ENCODE measurements at places on chromosomes 11 and 22.

GRCh38 chr11:117583063-117583801 lies 213.8 kb downstream of the DSCAML1 start:
- DNase-seq, result no peak

GRCh38 chr11:74168838-74169237 lies 2.0 kb downstream of the C2CD3 start:
- no peak for DNase-seq

DNA sequence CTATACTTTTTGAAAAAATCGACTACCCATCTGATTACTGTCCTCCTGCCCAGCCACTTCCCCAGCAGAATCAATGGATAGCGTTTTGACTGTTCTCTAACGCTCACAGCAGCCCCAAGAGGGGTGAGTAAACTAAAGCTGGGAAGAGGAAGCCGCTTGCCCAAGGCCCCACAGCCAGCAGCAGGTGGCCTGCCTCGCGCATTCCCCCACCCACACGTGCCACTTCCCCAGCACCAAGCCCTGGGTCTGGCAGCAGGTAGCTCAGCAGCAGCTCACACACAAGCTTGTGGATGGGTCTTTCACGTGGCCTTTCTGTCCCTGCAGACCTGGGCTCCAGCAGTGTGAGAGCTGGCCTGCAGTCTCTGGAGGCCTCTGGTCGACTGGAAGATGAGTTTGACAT lies 34.3 kb downstream of the TOM1 start:
- DNase-seq, result no peak

DNA sequence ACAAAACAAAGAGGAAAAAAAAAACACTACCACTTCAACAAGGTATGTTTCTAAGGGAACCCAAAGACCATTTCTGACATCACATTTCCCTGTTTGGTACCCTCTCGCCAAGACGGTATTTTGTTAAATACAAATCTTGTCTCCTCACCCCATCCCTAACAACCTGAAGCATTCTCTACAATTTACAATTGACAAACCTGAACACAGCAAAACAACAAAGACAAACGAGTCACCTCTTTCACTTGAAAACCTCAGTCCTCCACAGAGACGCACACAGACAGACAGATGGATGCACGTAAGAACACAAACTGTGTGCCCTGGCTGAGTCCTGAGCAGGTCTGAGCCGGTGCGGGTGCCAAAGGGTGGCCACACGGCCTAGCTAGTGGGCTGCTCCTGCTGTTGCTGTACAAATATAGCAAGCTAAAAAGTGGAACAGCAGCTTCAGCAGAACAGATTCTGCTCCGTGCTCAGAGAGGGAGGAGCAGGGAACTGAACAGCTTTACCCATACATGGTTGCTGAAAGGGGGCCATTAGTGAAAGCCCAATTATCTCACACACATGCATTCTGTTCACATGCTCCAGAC lies 28.5 kb downstream of the CELF1 start:
- DNase-seq, result no peak

DNA sequence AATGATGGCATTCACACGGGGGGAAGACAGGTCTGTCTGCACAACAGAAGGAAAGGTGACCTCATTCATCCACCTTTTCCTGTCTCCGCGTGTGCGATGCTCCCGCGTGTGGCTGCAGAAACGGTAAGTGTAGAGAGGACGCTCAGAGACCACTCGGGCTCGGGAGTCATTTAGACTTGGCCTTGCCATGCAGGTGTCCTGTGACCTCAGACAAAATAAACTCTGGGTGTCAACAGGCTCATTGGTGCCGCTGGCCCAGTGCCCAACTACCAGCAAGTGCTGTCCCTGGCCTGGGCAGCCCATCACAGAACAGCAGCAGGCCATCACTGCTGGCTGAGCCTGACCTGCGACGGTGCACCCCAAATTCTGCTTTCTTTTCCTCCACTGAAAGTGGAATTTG lies 48.1 kb upstream of the ARFGAP3 start:
- DNase-seq, result no peak

GRCh38 chr11:118740892-118741291 lies 50.1 kb downstream of the DDX6 start:
- DNase-seq, result no peak

DNA sequence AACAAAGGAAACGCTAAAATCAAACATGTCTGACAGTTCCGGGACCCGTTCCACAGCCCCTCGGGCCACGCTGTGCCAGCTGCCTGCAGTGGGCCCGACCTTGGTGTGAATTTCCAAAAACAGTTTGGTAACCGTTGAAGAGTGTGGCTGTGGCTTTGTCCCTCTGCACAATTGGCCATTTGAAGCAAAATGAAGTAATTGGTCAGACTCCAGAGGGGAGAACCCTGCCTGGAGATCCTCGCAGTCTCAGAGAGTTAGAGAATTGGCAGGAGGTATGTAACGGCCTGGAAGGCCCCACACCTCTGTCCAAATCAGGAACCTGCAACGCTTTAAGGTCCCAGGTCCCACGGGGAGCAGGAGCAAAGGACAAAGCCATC lies 26.3 kb downstream of the TRMU start:
- no peak for DNase-seq

GRCh38 chr22:49942565-49943404 lies 17.8 kb upstream of the PIM3 start:
- no peak for DNase-seq

GRCh38 chr11:64534391-64534801 lies 56.6 kb upstream of the SLC22A12 start:
- no peak for DNase-seq

GRCh38 chr11:45663486-45664375 lies 1.7 kb downstream of the CHST1 start:
- DNase-seq, result no peak

GRCh38 chr11:77619576-77620198 lies 17.9 kb downstream of the CLNS1A start:
- no peak for DNase-seq

DNA sequence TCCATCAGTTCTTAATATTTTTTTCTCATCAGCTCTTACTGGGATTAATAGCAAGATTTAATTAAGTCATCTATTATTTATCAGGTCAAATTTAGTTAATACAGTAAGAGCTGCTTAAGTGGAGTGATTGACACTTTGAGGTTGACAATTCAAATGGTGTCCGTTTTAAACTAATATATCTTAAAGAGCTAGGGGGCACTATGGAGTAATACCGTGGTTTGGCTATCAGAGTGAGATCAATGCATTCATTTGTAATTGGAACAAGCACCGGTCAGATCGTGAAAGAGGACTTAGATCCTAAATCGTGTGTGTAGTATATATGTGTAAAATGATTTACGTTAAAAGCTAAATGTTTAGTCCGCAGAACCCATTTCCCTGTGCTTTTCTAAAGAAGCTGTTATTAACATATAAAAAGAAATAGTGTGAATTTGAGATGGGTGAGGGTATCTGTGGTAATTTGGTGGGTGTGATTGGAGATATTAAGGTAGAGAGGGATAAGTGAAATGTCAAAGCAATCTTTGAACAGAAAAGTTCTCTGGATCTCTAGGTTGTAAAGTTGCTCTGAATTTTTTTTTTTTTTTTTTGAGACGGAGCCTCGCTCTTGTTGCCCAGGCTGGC lies 2.3 kb downstream of the SIK2 start:
- no peak for DNase-seq

- no peak for DNase-seq
These were observed 12.3 kb upstream of the P2RY2 start for GRCh38 chr11:73205661-73206343.

GRCh38 chr22:24503843-24504338 lies 8.8 kb downstream of the UPB1 start:
- no peak for DNase-seq

- peak; percentile 58 for DNase-seq
These were observed 17.2 kb downstream of the POLR3H start for GRCh38 chr22:41526830-41527799.

DNA sequence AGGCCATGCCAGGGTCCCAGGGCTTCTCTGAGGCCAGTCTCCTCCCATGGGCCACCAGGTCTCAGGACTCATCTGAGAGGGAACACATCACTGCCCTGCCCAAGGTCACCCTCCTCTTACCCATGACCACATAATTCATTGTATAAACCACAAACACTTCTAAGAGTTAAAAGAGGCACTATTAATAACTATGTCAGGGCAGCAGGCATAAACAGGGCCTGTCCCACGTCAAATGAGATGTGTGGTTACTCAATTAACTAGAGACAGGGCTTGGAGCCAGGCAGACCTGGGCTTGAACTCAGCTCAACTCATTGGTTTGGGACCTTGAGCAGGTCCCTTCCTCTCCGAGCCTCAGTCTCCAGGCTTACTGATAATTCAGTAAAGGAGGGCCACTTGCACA lies 33.1 kb downstream of the ARAP1 start:
- DNase-seq, result no peak

DNA sequence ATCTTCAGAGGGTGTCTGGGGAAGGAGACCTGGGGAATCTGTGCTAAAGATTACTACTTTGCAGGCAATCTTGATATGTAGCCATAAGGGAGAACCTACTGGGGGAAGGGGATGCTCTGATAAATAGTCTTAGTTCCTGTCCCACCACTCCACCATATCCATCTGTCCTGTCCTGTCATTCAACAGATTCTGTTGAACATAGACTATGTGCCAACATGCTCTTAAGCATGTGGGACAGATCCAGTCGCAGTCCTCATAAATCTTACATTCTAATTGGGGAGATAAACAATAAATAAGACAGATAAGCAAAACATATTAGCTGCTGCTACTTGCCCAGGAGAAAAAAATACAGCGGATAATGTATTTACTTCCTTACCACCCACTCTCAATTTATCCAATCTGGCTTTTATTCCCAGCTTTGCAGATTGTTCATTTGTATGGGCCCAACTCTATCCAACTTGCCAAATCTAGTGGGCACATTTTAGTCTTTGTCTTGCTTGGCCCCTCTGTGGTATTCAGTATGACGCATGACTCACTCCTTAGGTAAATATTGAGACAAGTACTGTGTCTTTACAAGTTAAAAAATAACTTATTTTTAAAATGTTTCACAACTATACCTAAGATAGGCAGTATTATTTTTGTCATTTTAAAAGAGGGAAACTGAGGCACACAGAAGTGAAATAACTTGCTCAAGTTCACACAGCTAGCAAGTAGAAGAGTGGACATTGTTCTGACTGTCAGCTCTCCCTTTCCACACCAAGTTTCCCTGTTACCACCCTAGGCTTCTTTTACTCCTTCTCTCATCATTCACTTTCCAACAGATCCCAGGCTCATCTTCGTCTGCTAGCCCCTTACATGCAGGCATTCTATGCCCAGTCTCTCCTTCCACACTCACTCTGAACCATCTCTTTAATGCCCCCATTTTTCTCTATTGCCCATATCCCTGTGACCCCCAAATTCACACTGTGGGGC lies 133.6 kb upstream of the SESN3 start:
- DNase-seq, result no peak

GRCh38 chr11:70654016-70654415 lies 255.7 kb downstream of the CTTN start:
- DNase-seq, result no peak

DNA sequence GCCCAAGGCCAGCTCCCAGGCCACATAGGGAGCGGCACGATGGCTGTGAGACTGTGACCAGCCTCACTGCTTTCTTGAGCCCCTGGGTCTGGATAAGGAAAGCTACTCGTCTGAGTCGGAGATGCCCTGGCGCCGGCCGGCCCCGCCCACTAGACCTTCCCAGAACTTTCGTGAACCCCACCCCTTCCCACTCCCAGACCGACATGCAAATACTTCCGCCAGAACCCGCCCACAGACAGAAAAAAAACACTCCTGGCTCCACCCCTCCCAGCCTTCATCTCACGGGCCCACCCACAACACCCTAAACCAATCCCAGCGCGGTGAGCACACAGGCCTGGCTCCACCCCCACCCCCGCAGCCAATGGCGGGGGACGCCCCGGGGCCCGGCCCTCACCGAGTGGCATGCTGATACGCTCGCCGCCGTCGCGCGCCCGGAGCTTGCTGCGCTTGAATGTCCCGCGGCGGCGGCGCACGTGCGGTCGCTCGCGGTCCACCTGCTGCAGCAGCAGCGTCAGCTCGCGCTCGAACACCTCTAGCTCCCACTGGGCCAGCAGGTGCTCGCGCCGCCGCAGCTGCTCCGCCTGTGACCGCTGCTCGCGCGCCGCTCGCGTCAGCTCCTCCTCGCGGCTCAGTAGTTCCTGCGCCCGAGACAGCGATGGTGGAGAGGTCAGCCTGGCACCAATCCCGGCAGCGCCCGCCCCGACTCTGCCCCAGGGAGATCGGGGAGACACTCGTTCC lies 7.0 kb downstream of the MAP3K11 start:
- no peak for DNase-seq

DNA sequence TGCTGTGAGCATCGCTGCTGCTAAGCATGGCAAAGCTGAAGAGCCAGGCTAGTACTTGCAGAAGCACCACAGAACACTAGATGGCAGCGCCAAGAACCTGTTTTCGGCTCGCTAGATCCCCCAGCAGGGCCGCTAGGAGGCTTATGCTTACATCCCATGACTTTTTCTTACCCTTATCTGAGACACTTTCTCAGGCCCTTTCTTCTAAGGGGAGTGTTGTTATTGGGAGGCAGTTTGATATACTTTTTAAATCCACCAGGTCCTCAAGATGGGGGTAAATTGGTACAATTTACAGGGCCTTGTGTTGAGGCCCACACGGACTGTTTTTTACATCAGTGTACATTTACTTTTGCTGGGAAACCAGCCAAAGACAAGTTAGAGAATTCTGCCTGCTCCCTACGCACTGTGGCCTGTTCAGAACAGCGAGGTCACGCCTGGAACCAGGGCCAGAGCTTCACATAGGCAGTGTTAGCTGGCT lies 4.0 kb downstream of the TRIM6 start:
- peak; percentile 12 for DNase-seq

DNA sequence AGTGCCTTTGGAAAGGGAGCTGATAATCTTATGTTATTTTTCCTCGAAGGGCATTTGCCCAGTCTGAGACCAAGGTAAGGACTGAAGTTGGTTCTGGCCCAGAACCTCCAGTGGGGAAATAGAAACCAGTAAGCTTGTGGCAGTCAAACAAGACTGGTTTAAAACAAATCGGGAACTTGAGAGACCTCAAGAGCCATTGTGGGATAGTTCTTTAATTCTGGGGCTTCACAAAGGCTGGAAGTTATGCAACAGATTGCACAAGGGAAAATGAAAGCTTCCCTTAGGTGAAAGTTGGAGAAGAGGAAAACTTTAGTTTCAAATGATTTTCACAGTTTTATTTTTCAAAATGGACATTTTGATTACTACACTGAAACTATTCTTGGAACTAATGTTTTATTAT lies 33.5 kb upstream of the RAB38 start:
- no peak for DNase-seq

DNA sequence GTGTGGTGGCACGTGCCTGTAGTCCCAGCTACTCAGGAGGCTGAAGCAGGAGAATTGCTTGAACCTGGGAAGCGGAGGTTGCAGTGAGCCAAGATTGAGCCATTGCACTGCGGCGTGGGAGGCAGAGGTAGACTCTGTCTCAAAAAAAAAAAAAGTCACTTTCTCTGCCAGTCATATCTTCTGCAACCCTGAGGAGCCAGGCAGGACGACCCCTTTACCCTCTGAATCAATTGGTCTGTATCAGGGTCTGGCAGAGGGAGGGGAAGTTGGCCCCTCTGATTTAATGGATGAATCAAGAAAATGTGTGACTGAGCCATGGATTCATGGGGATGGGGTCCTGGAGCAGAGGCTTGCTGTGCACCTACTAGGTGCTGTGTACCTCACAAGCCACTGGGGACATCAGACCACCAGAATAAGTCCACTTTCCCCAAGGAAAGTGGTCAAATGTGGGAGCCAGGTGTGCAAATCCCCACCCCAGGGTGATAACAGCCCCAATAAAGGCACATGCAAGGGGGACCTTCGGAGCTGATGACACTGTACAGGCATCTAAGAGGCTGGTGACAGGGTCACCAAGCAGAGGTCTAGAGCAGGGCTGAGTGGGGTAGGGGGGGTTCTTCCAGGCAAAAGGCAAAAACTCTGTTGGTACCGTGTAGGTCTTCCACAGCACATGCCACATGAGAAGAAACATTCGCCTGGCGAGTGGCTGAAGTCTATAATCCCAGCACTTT lies 29.0 kb downstream of the TXN2 start:
- DNase-seq, result no peak
